Suprapubic skin (tissue), 4 donors: ENCODE measurements at places on chromosomes 5 and 9. TPM values are rescaled to one million over a fixed set of nuclear protein-coding genes. Genes with fewer than 3 reads are reported as not detected.

Gene GDF9
- total RNA-seq, result 4.8 TPM

Gene DMRTA1
- total RNA-seq, result 0.32 TPM

Gene HSPA4
- 48.5 TPM for total RNA-seq

Gene ANKRD18B
- total RNA-seq, result 9.5 TPM

Gene AQP7
- 2.1 TPM for total RNA-seq

Gene IL33
- total RNA-seq, result 37.3 TPM

Gene SLC6A19
- not detected for total RNA-seq

Gene NIPAL4
- total RNA-seq, result 111 TPM

Gene TMC1
- total RNA-seq, result not detected

Gene LCN9
- total RNA-seq, result not detected

Gene MLANA
- 28.6 TPM for total RNA-seq

Gene FAT2
- 204 TPM for total RNA-seq

Gene SNX18
- 22.7 TPM for total RNA-seq

Gene GRM6
- not detected for total RNA-seq

Gene PCDHA8
- 0.17 TPM for total RNA-seq

Gene HCN1
- total RNA-seq, result 0.13 TPM

DNA sequence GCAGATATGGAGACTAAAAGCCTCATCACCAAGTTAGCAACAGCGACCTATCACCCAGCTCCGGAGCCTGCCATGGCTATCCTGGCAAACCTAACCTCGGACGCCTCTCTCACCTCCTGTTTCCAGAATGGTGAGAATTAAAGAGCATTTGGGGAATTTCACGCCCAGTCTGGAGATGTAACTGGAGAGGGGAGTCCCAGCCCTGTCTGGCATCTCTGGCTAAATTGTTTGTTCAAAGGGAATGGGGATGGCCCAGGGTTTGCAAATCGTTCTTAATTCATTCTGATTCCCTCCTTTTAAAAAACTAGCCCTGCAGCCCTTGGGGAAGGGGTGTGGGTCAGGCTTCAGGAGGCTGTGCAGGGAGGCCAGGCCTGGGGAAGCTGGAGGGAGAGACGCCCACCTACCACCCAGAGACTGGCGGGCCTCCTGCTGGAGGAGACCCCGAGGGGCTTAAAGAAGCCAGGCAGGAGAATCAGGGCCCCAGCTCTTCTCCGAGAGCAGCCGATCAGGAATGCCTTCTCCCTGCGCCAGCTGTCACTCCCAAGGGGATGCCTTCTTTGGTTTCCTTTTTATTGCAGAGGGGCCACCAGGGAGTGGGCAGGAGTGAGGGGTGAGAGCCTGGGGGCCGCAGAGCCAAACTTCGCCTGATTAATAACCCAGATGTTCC, 964 bp upstream of the COL5A1 start:
- DNase-seq, result no peak

GRCh38 chr5:74042959-74043358, 417.0 kb downstream of the ARHGEF28 start:
- no peak for DNase-seq

DNA sequence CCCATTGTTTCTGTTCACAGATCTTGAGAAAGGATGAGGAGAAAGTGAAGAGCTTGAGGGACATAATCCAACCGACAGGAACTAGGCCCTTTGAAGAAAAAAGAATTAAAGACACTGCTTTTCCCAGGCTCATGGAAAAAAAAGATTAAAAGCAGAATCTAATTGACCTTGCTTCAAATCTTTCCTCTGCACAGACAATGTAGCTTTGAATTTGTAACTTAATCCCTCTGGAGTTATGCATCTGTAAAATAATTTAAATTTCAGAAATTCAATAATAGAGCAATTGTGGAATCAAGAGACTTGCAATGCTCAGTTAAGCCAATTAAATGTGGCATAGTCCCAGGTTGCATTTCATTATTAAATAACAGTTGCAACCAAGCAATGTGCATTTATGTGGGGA, 64.6 kb downstream of the SVEP1 start:
- DNase-seq, result no peak

DNA sequence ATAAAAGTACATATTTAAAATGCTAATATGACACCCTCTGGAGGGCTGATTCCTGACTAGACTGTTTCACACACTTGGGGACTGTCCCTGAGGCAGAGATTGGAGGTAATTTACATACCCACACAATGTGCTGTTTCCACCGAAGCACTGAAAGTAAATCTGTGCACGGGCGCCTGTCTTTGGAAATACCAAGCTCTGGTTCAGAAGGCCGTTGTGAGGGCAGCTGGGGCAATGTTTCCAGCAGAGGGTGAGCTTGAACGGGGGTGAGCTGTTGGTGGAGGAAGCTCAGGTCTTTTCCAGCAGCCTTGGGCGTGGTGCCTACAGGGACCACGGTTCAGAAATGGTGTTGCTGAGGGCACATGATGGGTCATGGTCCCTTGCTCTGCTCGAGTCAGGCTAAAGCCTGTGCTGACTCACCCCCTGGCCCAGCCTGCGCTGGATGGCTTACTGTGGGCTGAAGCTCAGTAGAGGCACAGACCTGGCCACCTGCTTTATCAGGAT, 25.8 kb upstream of the HMCN2 start:
- DNase-seq, result no peak

DNA sequence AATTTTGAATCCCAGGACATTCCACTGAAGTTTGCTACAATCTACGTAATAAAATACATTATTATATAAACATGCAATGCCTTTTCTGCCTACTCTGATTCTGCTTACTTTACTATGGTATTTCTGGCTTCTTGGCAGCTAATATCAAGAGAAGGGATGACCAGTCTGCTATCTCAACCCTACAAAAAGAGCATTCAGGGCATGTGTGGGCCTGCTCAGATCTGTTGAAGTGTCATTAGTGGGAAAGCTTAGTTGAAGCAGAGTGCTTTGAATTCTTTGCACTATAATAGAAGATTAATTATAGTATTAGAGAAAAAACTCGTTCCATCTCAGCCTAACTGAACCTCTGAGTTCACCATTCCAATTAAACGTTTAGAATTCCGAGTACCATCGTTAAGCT, 339.5 kb upstream of the ISL1 start:
- DNase-seq, result no peak

- no peak for DNase-seq
Measured at GRCh38 chr5:14928661-14929060, 57.1 kb upstream of the ANKH start.

DNA sequence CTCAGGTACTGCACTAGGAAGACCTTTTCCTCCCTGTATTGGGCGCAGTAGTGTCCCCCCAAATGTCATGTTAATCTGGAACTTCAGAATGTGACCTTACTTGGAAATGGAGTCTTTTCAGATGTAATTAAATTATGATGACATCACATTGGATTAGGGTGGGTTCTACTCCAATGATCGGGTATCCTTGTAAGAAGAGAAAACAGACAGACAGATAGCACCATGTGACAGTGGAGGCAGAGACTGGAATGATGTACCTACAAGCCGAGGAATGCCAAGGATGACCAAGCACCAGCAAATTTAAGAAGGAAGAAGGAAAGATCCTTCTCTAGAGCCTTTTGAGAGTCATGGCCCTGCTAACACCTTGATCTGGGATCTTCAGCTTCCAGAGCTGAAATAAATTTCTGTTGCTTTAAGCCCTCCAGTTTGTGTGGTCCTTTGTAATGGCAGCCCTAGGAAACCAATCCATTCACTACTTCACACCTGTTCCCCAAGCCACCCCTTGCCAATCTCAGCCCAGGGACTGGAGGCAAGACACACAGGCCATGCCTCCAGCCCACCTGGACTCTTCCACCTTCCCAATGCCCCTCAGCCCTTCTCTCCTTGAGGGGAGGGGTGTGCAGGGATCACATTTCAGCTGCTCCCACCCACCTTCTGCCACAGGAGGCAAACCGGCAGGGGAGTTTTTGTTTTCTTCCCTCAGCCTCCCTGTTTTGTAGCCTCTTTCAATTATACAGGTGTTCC, 1.6 kb downstream of the CCNJL start:
- DNase-seq, result no peak

GRCh38 chr9:6655036-6655435, 9.5 kb upstream of the GLDC start:
- no peak for DNase-seq

DNA sequence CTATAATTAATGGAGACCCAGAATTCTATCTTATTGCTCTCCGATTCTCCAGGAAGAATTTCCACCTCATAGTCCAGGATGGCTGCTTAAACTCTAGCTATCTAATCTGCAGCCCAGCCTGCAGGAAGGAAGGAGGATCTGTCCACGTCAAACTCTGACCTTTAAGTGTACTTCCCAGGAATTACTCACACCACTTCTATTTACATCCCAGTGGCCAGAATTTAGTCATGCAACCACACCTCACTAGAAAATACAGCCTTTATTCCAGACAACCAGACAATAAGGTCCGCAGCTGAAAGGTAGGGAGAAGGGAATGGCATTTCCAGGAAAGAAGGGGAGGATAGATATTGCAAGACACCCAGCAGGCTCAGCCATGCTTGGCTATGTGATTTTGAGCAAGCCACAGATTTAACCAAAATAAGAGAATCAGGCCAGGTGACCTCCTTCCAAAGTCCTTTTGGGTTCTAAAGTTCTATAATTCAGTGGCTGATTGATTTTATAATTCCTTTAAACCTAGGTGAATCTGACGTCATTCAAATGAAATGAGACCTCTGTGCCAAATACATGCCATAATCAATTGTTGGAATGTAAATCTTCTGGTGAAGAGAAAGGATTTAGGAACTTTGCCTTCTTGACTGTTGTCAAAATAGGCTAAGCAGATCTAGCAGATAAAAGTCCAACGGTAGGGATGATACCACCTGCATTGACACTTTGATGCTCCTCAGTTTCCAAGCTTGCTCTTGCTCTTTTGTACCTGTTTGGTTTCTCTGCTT, 3.7 kb upstream of the DENND1A start:
- DNase-seq, result no peak

- DNase-seq, result no peak
Measured at GRCh38 chr9:91907484-91908292, 42.3 kb downstream of the ROR2 start.

GRCh38 chr9:13013991-13014883, 239.4 kb downstream of the LURAP1L start:
- no peak for DNase-seq

DNA sequence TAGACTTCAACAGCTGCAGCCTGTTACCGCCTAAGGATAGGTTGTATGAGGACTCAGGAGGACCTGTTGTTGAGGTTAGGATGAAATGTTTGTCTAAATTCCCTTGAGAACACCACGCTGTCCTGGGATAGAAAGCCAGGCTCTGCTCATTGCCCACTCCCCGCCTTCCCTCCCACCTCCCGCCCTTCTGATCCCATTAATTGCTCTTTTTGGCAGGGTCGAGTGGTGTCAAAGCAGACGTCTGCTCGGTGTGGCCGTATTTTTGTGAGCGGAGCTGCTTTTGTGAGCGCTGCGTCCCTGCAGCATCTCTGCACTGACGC, 62.3 kb downstream of the SPATA31C2 start:
- DNase-seq, result no peak

- DNase-seq, result no peak
Measured at GRCh38 chr5:148855249-148856008, 29.0 kb downstream of the ADRB2 start.

GRCh38 chr5:139664727-139665351, 16.7 kb downstream of the CXXC5 start:
- no peak for DNase-seq

DNA sequence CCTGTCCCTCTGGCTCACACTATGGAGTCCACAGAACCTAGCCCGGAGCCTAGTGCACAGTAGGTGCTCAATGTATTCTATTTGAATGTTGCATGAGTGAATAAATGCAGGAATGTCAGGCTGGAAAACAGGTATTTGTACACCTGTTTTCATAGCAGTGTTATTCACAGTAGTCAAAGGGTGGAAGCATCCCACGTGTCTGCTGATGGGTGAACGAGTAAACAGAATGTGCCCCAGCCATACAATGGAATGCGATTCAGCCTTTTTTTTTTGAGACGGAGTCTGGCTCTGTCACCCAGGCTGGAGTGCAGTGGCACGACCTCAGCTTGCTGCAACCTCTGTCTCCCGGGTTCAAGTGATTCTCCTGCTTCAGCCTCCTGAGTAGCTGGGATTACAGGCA, 31.5 kb upstream of the IER5L start:
- no peak for DNase-seq

- no peak for DNase-seq
Measured at GRCh38 chr9:85727500-85727899, 14.3 kb downstream of the AGTPBP1 start.

- no peak for DNase-seq
Measured at GRCh38 chr5:129448654-129449053, 11.4 kb upstream of the ADAMTS19 start.

DNA sequence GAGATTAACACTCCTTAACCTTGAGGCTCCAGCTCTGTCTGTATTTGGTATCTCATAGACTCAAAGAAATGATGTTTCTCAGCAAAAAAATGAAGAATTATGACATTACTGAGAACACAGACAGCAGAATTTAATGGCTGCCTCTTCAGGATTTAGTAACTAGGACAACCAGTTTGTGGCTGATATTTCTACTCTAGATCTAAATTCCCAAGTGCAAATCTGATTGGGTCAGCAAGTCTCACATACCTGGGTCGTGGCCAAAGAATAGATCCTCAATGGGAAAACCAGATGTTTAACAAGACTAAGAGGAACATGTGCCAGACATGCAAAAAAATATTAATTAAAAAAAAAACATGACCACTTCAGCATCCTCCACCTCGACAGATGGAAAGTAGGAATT, 608.9 kb downstream of the DTWD2 start:
- DNase-seq, result no peak

DNA sequence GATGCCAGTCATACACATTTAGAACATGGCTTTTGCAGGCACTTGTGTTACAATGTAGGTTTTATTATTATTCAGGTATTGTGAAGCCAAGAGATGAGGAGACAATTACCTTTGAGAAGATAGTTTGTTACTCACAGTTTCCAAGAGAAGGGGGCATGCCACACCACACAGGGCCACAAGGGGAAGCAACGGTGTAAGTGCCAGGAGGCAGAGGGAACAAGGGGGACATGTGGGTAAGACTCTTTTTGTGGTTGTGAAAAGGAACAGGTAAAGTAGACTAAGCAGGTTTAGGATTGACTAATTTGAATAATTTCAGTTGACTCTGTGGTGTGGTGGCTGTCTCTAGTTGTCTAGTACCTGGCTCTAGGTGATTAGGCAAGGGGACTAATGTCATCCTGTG, 191.2 kb downstream of the TRPM6 start:
- no peak for DNase-seq

GRCh38 chr9:93299418-93300174, 115.7 kb downstream of the WNK2 start:
- DNase-seq, result peak; percentile 48
